HT1080 (cell line): ENCODE measurements at places on chromosomes 16 and 17. TPM values are rescaled to one million over a fixed set of nuclear protein-coding genes. Genes with fewer than 3 reads are reported as not detected.

GRCh38 chr16:68377221-68377620, 66.4 kb downstream of the PRMT7 start:
- no peak for DNase-seq

GRCh38 chr17:75325827-75326225, 36.6 kb upstream of the SLC25A19 start:
- DNase-seq, result no peak

The AOC3 gene
- total RNA-seq, result 0.11 TPM in 1 of 2 replicates, not detected in the other

The ZNF597 gene
- total RNA-seq, result 1.4 and 2.1 TPM in 2 replicates

The CCDC137 gene
- total RNA-seq, result 47.3 and 60.3 TPM in 2 replicates

The HOXB5 gene
- 0.47 and 0.51 TPM in 2 replicates for total RNA-seq

DNA sequence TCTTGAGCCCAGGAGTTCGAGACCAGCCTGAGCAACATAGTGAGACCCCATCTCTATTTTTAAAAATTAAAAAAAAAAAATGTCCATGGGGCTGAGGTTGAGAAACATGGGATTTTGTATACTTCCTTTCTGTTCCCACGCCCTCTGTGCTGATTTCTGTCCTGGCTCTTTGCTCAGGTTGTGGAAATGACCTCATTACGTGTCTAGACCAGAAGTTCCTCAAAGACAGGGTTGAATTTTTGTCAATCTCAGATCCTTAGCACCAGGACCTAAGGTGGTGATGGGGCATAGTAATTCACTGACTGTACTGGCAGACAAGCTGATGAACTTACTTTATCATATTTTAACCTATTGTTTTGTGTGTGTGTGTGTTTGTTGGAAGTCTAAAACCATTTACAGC, 11.2 kb upstream of the HNF1B start:
- peak; percentile 17 for DNase-seq
